ENCODE measurements at places on chromosomes 5 and 9. TPM values are rescaled to one million over a fixed set of nuclear protein-coding genes. Genes with fewer than 3 reads are reported as not detected.
A peak's percentile ranks its signal among the peaks of the same experiment; 100 is the strongest.

SPATA31A3 gene
- not detected for total RNA-seq

GRCh38 chr9:22574740-22575139, 128.1 kb downstream of the DMRTA1 start:
- no peaks in the 10 kb centered on the region for H3K36me3 ChIP-seq
- no peak overlapping the region for H3K27ac ChIP-seq
- H3K27me3 ChIP-seq = no peaks in the 10 kb centered on the region

DNA sequence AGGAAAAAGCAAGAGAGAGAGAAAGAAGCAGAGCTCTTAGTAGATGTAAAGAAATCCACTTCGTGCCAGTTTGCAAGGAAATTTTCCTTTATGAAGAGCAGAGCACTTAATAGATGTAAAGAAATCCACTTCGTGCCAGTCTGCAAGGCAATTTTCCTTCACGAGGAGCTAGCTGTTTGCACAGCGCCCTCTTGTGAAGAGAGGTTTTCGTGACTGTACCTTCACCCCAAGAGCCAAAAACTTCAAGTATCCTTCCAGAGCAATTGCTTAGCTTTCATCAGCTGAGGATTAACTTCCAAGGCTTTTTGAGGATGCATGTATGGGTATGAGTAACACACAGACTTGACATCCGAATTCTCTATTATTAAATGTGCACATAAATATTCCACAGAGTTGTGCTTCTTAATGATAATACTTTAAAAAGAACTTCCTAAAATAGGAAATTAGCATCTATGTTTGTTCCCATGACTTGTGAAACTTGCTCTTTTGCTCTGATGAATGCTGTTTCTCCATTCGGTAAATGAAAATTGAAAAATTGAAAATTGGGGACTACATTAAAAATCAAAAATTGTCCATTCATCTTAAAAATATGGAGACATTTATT, 525.6 kb downstream of the PDE4D start:
- no peak overlapping the region for H3K4me3 ChIP-seq
- peak; percentile 77 for DNase-seq
- peaks cover 37% of the 10 kb centered on the region for H3K27me3 ChIP-seq
- H3K27ac ChIP-seq = no peak overlapping the region
- no peaks in the 10 kb centered on the region for H3K36me3 ChIP-seq
- H3K4me1 ChIP-seq = no peaks in the 10 kb centered on the region

- peak; percentile 54 for DNase-seq
- H3K4me1 ChIP-seq = peaks cover 8% of the 10 kb centered on the region
- H3K4me3 ChIP-seq = peak overlapping the region; percentile 65
- peaks cover 77% of the 10 kb centered on the region for H3K27me3 ChIP-seq
Observed at GRCh38 chr9:14348373-14349145, 34.6 kb upstream of the NFIB start.

DMAC1 gene
- 15.8 TPM for total RNA-seq

- H3K27me3 ChIP-seq = no peaks in the 10 kb centered on the region
- H3K36me3 ChIP-seq = no peaks in the 10 kb centered on the region
- H3K27ac ChIP-seq = no peak overlapping the region
- H3K4me1 ChIP-seq = no peaks in the 10 kb centered on the region
- DNase-seq = no peak
- no peak overlapping the region for H3K4me3 ChIP-seq
Observed at GRCh38 chr5:164319161-164319560, 813.7 kb downstream of the MAT2B start.

- no peaks in the 10 kb centered on the region for H3K36me3 ChIP-seq
- no peaks in the 10 kb centered on the region for H3K27me3 ChIP-seq
- no peak overlapping the region for H3K27ac ChIP-seq
- DNase-seq = no peak
- no peak overlapping the region for H3K4me3 ChIP-seq
Observed at GRCh38 chr5:136526791-136527190, 161.4 kb upstream of the TRPC7 start.

Data from GM23248 (cell line).